ENCODE measurements at places on chromosomes 2 and 18.
A peak's percentile ranks its signal among the peaks of the same experiment; 100 is the strongest.

GRCh38 chr2:119756837-119757236, 2.9 kb upstream of the PTPN4 start:
- no peak for DNase-seq

GRCh38 chr18:3451183-3451988, 1.4 kb downstream of the TGIF1 start:
- peak; percentile 96 for DNase-seq

- no peak for DNase-seq
Observed at GRCh38 chr18:50469380-50469781, 90.5 kb upstream of the MAPK4 start.

- DNase-seq, result no peak
Observed at GRCh38 chr18:48569915-48570264, 31.1 kb downstream of the CTIF start.

DNA sequence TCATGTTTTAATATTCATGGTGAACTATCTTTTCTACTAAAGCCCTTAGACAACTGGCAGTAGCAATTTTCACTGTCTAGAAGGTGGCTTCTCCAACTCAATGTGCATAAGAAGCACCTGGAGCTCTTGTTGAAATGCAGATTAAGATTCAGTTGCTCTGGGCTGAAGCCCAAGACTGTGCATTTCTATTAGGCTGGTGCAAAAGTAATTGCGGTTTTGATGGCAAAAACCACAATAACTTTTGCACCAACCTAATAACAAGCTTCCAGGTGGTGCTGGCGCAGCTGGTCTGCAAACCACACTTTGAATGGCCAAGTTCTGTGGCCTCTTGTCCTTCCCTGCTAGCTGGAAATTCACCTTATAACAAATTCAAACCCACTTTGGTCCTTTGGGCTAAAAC, 26.7 kb upstream of the VPS54 start:
- DNase-seq, result no peak

GRCh38 chr2:230170532-230170931, 49.3 kb downstream of the SP110 start:
- DNase-seq, result no peak

DNA sequence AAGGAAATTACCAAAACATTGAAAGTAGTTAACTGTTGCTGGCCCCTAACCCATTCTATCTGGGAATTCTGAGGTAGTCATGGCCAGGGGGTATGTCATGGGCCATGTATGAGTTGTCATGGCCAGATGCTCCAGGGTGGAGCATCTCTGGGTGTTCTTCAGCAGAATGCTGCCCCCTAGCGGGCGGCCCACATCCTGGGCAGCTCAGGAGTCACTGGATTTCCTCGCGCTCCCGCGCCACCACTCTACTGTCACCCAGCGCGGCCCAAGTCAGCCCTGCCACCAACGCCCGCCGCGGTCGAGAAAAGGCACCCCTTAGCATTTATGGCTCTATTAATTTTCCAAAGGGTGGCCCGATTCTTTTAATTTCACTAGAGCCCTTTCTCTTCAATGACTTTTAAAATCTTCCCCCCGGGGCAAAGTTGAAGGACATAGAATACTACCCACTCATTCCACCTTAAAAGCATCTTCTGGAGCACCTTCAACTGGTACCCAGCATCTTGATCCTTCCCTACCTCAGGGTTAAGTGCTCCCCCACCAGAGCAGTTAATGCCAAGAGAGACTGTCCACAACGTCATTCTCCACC, 41.6 kb downstream of the PKDCC start:
- DNase-seq, result peak; percentile 75

DNA sequence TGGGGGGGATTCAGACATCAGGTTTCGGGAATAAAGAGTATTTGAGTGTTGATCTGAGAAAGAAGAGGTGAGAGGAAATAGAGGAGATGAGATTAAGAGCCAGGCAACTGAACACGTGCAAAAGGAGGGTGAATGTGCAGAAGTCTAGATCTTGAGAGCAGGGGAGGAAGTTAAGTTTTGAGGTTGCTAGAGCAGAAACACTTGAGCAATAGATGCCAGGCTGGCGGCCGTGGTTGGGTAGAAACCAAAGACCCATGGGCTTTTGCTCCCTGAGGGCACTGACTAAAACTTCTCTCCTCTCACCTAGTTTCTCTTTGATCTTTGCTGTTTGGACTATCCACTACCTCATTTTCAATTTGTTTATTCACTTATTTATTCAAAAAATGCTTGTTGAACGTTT, 116.0 kb downstream of the CDC42EP3 start:
- peak; percentile 27 for DNase-seq

- no peak for DNase-seq
Observed at GRCh38 chr2:28166956-28167355, 225.7 kb upstream of the FOSL2 start.

Data from CD4-positive, alpha-beta T cell treated with Interleukin-2 at 100 ng/mL for 4 hours (primary cell).